ENCODE measurements at places on chromosomes 2 and 18. TPM values are rescaled to one million over a fixed set of nuclear protein-coding genes. Genes with fewer than 3 reads are reported as not detected.

DNA sequence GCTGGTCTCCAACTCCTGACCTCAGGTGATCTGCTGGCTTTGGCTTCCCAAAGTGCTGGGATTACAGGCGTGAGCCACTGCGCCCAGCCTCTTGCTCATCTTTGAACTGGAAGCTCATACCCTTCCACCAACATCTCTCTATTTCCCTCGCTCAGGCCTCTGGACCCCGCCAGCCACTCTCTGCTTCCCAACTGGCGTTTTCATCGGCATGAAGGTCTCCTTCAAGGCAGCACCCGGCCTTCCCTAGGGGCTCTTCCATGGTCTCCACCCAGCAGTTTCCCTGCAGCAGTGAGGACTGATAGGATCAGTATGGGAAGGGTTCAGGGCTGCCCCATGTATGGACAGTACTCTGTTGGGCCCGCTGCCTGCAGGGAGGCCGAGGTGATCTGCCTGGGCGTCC, 65.8 kb upstream of the HS6ST1 start:
- peaks cover 25% of the 10 kb centered on the region for H3K4me1 ChIP-seq
- DNase-seq = no peak
- no peaks in the 10 kb centered on the region for H3K36me3 ChIP-seq
- no peak overlapping the region for H3K27ac ChIP-seq
- no peak overlapping the region for H3K4me3 ChIP-seq

- DNase-seq = no peak
- H3K4me3 ChIP-seq = no peak overlapping the region
- H3K27me3 ChIP-seq = no peaks in the 10 kb centered on the region
- no peak overlapping the region for H3K27ac ChIP-seq
These were observed 16.7 kb upstream of the PID1 start for GRCh38 chr2:229287823-229288222.

DNA sequence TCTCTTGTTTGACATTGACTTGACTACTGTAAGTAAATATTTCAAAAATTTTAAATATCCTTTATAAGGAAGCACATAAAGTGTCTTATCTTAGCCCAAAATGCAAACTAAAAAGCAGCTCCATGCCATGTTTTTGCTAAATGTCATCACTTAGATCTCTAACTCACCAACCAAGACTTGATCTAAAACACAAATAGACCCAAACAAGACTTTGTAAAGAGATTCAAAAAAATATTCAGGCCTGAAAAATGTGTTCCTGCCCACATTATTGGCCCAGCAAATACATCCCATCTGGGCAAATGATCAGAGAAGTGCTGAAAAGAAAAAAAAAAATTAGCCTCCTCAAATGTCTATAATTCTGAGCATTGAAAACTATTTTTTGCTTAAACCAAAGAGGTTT, 187.6 kb downstream of the MREG start:
- H3K4me3 ChIP-seq = no peak overlapping the region
- no peaks in the 10 kb centered on the region for H3K27me3 ChIP-seq
- no peak for DNase-seq
- no peaks in the 10 kb centered on the region for H3K36me3 ChIP-seq
- H3K27ac ChIP-seq = no peak overlapping the region

NT5DC4 gene
- total RNA-seq = not detected

DNA sequence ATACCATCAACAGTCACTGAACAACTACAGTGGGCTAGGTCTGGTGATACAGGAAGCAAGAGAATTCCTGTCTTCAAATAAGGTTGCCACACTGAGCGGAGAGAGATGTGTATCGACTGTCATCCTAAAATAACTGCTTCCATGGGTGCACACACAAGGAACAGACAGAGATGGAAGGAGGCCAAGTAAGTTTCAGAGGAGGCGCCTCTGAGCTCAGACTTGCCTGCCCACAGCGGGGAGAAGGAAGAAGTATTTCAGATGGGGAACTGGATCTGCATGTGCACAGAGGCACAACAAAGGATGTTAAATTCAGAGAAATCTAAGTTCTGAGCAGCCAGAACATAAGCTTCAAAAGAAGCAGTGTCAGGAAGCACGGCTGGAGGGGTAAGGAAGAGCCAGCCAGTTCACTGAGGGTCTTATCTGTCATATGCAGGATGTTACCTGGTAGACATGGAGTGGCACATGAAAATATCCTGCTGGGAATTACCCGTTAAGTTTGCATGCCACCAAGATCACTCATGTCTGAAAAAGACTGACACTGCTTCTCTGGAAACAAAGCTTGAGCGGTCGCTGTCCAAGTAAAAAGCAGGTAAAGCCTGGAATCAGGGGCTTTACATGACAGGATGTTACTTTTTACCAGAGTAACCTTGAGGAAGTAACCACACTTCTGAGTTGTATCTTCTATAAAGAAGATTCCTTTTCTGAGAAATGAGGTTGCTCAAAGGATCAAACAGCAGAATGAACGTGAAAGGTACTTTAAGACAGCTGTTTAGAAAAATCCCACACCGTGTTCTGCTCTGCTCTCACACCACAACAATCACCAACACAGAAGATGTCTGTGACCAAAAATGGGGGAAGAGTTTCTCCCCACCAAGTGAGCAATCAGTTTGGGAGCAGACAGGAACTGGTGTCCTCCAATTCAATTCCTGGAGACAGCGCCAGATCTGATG, 260.2 kb downstream of the NBAS start:
- H3K4me3 ChIP-seq = no peak overlapping the region
- H3K27me3 ChIP-seq = no peaks in the 10 kb centered on the region
- no peak for DNase-seq
- peaks cover 23% of the 10 kb centered on the region for H3K36me3 ChIP-seq

DNA sequence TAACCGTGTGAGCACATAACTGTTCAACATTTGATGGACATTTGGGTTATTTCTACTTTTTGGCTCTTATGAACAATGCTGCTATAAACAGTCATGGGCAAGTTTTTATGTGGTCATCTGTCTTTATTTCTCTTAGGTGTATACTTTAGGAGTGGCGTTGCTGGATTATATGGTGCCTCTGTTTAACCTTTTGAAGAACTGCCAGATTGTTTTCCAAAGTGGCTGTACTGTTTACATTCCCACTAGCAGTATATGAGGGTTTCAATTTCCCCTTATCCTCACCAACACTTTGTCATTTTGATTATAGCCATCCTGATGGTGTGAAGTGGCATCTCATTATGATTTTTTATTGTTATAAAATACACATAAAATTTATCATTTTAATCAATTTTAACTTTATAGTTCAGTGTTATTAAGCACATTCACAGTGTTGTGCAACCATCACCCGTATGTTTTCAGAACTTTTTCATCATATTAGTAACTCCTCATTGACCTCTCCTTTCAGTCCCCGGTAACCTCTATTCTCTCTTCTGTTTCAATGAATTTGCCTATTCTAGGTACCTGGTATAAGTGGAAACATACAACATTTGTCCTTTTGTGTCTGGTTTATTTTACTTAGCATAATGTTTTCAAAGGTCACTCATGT, 55.4 kb downstream of the EML4 start:
- no peaks in the 10 kb centered on the region for H3K4me1 ChIP-seq
- no peak overlapping the region for H3K4me3 ChIP-seq
- no peaks in the 10 kb centered on the region for H3K36me3 ChIP-seq

KCNG3 gene
- not detected for total RNA-seq

DNA sequence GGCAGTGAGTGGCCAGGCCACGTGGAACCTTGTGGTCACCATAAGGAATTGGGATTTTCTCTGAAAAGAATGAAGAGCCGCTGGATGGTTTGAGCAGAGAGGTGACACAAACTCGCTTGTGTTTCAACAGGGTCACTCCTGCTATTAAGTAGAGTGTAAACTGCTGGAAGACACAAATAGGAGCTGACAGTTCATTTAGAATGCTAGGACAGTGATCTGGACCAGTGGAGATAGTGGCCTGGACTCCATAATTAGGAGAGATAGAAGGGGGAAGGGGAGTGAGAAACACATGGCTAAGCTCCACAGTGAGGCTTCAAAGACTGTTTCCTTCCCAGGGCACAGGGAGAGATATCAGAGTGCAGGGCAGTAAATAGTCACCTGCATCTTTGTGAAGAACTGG, 381.1 kb upstream of the ST6GAL2 start:
- no peaks in the 10 kb centered on the region for H3K27me3 ChIP-seq
- no peak overlapping the region for H3K4me3 ChIP-seq
- DNase-seq = no peak
- no peak overlapping the region for H3K27ac ChIP-seq
- no peaks in the 10 kb centered on the region for H3K36me3 ChIP-seq

EVA1A gene
- not detected for total RNA-seq

GRCh38 chr18:78769502-78770105, 210.0 kb upstream of the SALL3 start:
- DNase-seq = no peak
- H3K27me3 ChIP-seq = no peaks in the 10 kb centered on the region
- H3K4me3 ChIP-seq = no peak overlapping the region
- H3K36me3 ChIP-seq = no peaks in the 10 kb centered on the region
- H3K27ac ChIP-seq = no peak overlapping the region

TRIM43 gene
- total RNA-seq = not detected

DNA sequence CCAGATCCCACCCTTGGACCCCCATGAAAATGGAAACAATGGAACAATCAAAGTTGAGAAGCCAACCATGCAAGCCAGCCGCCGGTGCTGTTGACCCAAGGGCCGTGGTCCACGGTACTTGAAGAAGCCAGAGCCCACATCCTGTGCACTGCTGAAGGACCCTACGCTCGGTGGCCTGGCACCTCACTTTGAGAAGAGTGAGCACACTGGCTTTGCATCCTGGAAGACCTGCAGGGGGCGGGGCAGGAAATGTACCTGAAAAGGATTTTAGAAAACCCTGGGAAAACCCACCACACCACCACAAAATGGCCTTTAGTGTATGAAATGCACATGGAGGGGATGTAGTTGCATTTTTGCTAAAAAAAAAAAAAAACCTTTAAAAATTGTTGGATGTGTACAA, 26.5 kb upstream of the TXNDC2 start:
- DNase-seq = no peak
- peaks cover 24% of the 10 kb centered on the region for H3K36me3 ChIP-seq
- peaks cover 32% of the 10 kb centered on the region for H3K4me1 ChIP-seq
- H3K4me3 ChIP-seq = no peak overlapping the region

DNA sequence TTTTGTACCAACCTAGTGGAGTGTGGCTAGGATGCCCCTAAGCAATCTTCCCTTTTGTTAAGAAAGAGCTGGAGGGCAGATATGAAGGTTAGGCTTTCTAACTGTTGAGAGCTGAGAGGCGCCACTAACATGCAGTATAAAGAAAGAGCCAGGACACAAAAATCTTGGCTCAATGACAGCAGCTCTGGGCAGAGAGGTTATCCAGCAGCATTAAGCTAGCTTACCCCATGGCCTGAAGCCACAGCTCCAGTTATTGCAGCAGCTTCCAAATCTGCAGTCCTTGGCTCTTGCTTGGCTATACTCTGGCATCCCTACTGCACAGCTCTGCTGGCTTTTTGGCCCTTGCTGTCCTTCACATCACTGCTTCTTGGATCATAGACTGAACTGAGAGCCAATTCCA, 213.4 kb downstream of the GPD2 start:
- no peaks in the 10 kb centered on the region for H3K36me3 ChIP-seq
- H3K27me3 ChIP-seq = no peaks in the 10 kb centered on the region
- H3K4me1 ChIP-seq = peaks cover 6% of the 10 kb centered on the region
- no peak overlapping the region for H3K4me3 ChIP-seq
- no peak for DNase-seq

- H3K27me3 ChIP-seq = no peaks in the 10 kb centered on the region
- no peaks in the 10 kb centered on the region for H3K36me3 ChIP-seq
- no peaks in the 10 kb centered on the region for H3K4me1 ChIP-seq
- no peak overlapping the region for H3K27ac ChIP-seq
- no peak overlapping the region for H3K4me3 ChIP-seq
These were observed 16.2 kb downstream of the NXPH2 start for GRCh38 chr2:138763971-138764370.

GRCh38 chr2:189037518-189037917, 63.3 kb downstream of the COL3A1 start:
- no peaks in the 10 kb centered on the region for H3K4me1 ChIP-seq
- H3K27ac ChIP-seq = no peak overlapping the region
- no peak overlapping the region for H3K4me3 ChIP-seq
- H3K27me3 ChIP-seq = no peaks in the 10 kb centered on the region
- H3K36me3 ChIP-seq = peaks cover 27% of the 10 kb centered on the region
- DNase-seq = no peak

SCG2 gene
- total RNA-seq = 1.7 TPM

DCAF17 gene
- 22.8 TPM for total RNA-seq

GRCh38 chr2:117979911-117980701, 33.8 kb downstream of the CCDC93 start:
- no peak overlapping the region for H3K4me3 ChIP-seq
- peaks cover 9% of the 10 kb centered on the region for H3K4me1 ChIP-seq
- no peak for DNase-seq
- no peaks in the 10 kb centered on the region for H3K27me3 ChIP-seq
- peak overlapping the region; percentile 9 for H3K27ac ChIP-seq

IL1R1 gene
- 57.5 TPM for total RNA-seq

DCDC2C gene
- total RNA-seq = not detected

UBE2F gene
- 111 TPM for total RNA-seq

GRCh38 chr2:167190053-167190452, 301.8 kb downstream of the XIRP2 start:
- H3K4me3 ChIP-seq = no peak overlapping the region
- no peak overlapping the region for H3K27ac ChIP-seq
- no peak for DNase-seq
- peaks cover 9% of the 10 kb centered on the region for H3K4me1 ChIP-seq

DLX1 gene
- 0.83 TPM for total RNA-seq

STK16 gene
- total RNA-seq = 14.9 TPM

- H3K27me3 ChIP-seq = no peaks in the 10 kb centered on the region
- H3K4me3 ChIP-seq = no peak overlapping the region
- no peak for DNase-seq
- no peaks in the 10 kb centered on the region for H3K36me3 ChIP-seq
- H3K27ac ChIP-seq = no peak overlapping the region
- peaks cover 5% of the 10 kb centered on the region for H3K4me1 ChIP-seq
These were observed 5.4 kb upstream of the CNDP1 start for GRCh38 chr18:74528913-74529312.

CRYGD gene
- total RNA-seq = not detected

G6PC2 gene
- not detected for total RNA-seq

EPHA4 gene
- 25.9 TPM for total RNA-seq
